ENCODE measurements at places on chromosomes 5 and 9. TPM values are rescaled to one million over a fixed set of nuclear protein-coding genes. Genes with fewer than 3 reads are reported as not detected.

The MAP1B gene
- 34.4 TPM for total RNA-seq

The LRRC19 gene
- total RNA-seq, result not detected

The HRH2 gene
- 1.9 TPM for total RNA-seq

The IQGAP2 gene
- 16.6 TPM for total RNA-seq

The CATSPER3 gene
- 0.23 TPM for total RNA-seq

The LVRN gene
- not detected for total RNA-seq

The RALGPS1 gene
- 16.4 TPM for total RNA-seq

The ZNG1A gene
- total RNA-seq, result 74.0 TPM

The ERAP2 gene
- total RNA-seq, result 5.7 TPM

The SCGB3A2 gene
- not detected for total RNA-seq

The LCN12 gene
- not detected for total RNA-seq

DNA sequence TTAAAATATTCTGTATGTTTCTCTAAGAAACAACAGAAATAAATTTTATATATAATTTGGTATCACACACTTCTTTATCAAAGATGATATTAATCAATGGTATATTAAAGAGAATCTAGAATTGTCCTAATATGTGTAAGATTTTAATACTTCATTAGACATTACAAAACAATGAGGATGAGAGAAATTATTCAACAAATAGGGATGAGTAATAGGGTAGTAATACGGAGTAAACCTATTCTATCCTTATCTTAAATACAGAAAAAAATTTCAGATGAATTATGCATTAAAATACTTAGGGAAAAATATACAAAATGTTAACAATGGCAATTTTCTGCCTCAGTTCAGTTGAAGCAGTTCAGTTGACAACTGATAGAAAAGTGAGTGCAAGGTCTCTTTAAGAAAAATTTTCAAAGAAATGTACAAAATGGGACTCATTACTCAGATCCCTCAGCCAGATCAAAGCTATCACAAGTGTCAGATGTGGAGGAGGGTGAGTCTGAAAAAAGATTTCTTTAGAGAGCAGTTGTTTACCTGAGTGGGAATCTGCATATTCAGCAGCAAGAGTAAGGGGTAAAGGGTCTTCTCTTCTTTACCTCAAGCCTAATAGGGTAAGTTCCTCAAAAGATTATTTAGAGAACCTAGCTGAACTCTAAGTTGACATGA lies 56.7 kb upstream of the GCNT4 start:
- DNase-seq, result no peak

DNA sequence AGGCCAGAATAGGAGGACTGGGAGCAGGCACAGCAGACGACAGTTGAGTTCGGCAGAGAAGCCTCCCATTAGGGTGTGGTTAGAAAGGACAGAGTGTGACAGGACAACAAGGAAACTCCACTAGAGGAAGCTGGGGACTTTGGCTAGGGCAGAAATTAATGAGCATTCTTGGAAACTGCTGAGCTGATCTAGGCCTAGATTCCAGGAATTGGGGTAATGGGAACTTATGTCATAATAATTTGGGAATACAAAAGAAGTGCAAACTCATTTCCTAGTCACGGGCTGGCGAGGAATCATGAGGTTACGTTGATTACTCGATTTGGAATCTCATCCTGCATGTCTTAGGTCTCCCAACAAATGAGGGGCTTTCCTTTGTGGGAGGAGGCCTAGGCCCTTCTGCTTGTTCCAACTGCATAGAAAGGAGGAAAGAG lies 144.6 kb upstream of the RPS23 start:
- DNase-seq, result no peak

- DNase-seq, result no peak
These were observed 15.6 kb downstream of the TICAM2 start for GRCh38 chr5:115586525-115587146.

GRCh38 chr9:137411645-137412380 lies 11.1 kb downstream of the EXD3 start:
- DNase-seq, result no peak

DNA sequence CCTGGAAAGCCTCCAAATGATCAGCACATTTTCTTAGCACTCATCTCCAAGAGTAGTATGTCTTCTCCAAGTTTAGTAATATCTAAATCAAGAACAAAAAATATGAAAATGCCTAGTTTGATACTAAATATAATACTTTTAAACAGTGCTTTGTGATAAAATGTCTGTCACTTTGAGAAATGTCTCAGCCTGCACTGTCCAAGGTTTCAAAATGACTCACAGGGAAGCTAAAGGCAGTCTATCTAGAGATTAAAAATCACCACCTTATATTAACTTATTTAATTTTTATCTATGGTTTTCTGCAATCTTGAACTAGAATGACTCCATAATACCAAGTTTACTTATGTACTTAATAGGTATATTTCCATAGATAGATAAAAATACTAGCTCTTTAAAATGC lies 633.0 kb upstream of the C9orf72 start:
- no peak for DNase-seq

DNA sequence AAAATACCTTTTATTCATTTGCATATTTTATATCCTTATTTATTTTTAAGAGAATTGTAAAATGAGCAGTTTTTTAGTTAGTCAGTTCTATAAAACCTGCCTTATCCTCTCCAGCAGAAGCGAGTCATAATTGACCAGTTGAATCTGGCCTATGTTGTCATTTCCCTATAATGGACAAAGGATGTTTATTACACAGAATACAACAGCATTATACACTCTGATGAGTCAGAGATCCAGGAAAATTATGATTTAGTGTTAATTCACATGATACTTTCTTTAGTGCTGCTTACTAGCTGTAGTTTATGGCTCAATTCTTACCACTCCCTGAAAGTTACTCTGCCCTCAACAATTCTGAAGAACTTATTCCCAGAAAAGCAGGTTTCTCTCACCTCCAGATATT lies 26.8 kb upstream of the LURAP1L start:
- no peak for DNase-seq

- DNase-seq, result no peak
These were observed 70.4 kb upstream of the C5orf63 start for GRCh38 chr5:127143722-127144121.

GRCh38 chr5:73812962-73813588 lies 187.1 kb downstream of the ARHGEF28 start:
- DNase-seq, result no peak

DNA sequence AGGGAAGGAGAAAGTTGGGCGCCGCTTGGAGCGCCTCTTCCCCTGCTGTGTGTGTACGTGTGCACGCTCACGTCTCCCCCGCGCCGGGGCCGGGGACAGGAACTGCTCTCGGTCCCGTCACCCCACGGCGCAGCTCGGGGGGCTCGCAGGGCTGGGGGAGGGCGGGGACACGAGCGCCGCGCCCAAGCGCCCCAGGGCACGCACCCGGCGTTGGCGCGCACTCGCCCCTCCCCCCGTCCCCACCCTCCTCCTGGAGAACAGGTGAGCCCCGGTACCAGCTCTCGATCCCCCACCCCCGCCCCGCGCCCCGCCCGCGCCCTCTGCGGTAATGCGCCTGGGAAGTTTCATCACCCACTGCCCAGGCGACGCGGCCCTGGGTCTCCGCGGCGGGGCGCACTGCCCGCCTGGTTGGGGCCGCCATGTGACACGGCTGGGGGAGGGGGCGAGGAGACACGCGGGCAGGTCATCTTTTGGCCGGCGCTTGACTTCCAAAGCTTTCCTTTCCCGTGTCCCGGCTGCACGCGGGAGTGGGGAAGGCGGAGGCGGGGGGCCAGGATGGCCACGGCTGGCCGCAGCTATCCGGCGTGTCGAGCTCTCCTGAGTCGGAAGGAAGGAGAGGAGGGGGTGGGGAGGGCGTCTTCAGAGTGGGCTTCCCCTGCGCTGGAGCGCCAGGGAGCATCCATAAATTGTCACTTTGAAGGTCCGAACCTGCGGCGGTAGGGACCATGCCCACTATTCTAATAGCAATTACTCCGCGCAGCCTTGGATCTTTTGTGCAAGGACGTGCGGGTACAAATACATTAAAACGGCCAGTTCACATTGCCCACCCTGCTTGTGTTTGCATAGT lies 1.5 kb upstream of the STC2 start:
- no peak for DNase-seq

DNA sequence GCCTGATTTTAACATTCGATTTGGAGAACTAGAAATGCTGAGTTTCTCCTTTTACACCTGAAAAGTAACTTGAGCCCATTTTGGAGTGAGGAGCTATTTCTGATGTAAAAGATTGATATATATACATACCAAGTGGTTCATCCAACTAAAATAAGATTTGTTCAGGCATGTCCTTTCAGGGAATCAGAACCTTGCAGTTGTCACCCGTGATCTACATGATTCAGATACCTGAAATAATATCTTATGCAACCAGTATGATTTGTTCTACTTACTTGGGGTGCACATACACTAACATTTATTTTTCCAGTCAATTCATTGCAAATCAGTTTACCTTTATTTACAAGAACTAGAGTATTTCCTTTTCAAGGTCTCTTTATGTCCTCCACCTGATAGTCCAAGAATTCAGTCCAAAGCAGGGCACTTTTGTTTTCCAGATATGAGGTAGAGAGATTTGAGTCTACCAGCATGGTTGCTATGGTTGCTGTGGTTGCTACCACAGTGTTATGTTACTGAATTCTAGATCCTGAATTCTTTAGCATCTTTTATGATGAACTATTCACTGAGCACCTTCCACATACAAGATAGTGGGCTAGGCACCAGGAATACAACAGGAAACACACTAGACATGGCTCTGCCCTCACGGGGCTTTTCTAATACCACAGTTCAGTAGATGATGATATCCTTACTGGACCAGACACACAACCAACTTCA lies 49.3 kb downstream of the CCL28 start:
- DNase-seq, result no peak

DNA sequence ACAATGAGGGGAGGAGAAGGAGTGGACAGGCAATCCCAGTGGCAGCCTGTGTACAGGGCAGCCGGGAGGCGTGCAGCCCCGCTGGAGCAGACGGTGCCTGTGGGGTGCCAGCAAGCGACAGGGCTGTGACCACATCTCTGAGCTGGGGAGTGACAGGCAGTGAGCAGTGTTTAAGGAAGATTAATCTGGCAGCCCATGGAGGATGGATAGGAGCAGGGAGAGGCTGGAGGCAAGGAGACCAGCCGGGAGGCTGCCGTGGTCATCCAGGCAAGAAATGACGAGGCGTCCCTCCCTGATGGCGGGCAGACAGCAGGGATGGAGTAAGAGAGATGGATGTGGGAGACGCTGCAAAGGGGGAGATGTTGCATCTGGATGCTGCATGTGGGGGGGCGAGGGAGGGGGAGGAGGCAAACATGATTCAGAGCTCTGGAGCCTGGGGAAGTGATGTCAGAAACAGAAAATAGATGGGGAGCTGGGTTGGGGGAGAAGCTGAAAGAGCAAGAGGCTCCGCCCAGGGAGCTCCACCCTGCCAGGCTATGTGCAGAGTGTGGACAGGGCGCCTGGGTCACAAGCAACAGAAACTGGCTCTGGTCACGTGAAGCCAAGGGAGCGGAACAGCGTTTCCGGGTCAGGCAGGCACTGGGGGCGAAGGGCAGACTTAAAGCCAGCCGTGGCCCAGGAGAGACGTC lies 12.6 kb downstream of the UNC5A start:
- no peak for DNase-seq

DNA sequence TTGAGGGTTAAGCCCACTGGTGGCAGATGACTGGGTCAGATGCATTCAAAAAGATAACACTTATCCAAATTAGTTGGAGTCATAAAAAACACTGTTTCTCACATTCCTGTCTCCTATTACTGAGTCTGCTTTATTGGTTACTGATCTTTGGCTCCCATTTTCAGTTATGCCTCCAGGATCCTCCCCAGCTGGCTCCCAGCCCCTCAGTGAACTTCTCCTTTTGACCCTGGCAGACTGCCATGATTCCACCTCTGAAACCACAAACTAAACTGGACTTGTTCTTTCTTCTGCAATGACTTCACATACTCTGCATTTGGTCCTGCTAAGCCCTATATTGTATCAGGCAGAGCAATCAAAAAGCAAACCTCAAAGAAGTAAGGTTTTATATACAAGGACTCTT lies 860.8 kb upstream of the DMAC1 start:
- DNase-seq, result no peak

GRCh38 chr5:125152044-125152443 lies 405.6 kb upstream of the ZNF608 start:
- no peak for DNase-seq

- DNase-seq, result no peak
These were observed 146.5 kb downstream of the FANCC start for GRCh38 chr9:95171001-95171400.

DNA sequence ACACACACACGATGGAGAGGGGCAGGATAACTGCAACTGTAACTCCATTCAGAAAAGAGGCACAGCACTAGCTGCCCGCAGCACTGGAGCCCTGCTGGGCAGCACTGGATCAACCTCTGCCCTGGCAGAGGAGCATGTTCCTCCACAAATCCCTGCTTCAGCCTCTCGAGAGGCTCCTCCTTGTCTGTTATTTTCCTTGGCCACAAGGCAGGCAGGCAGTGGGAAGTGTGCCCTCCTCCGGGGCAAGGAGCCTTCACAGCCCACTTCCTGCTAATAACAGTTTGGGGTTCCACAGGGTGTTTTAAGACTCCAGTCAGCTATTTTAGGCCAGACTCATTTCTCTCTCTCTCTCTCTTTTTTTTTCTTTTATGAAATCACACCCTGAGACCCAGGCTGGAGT lies 11.8 kb downstream of the FXN start:
- no peak for DNase-seq

DNA sequence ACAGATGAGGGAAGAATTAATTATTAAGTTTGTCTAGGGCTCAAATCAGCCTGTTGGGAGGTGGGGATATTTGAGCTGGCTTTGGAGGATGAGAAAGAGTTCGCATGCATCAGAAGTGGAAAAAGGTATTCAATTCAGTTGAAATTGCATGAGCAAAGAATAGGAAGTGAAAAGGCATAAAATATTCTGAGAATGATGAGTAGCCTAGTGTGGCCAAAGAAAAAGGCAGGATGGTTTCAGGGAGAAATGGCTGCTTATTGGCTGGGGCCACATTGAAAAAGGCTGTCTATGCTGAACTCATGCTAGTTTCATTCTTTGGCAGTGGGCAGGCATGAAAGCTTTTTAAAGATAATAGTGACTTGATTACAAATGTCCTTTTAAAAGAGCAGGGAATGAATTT lies 235.4 kb upstream of the RIOK2 start:
- DNase-seq, result no peak

- no peak for DNase-seq
These were observed 56.7 kb upstream of the GARNL3 start for GRCh38 chr9:127207734-127208410.

DNA sequence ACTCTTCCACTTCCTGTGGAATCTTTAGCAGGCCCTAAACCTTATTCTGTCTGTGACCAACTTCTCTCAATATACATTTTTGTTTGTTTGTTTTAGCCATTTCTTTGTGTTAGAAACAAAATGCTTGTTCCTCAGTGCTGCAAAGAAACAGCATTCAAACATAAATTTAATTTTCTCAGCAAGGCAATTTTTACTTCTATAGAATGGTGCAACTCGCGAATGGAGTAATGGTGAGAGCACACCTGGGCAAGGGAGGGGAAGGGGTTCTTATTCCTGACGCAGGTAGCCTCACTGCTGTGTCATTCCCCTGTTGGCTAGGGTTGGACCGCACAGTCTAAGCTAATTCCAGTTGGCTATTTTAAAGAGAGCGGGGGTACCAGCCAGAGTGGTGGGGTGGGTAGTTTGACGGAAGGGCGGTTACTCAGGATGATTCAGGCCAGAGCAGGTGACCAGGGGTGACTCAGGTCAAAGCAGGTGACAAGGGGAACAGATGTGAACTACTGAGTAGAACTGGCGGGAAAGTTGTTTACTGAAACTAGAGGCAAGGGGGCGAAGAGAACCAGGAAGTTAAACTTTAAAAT lies 21.4 kb downstream of the ZNF169 start:
- DNase-seq, result no peak

- DNase-seq, result no peak
These were observed 196.5 kb downstream of the TLE1 start for GRCh38 chr9:81492710-81493447.
